Activated CD8-positive, alpha-beta memory T cell treated with anti-CD3 and anti-CD28 coated beads, Interleukin-2, amount 10 ng/mL, durations not matched to agents 7 days and 5 days (primary cell): ENCODE measurements at places on chromosomes 2 and 18. TPM values are rescaled to one million over a fixed set of nuclear protein-coding genes. Genes with fewer than 3 reads are reported as not detected.

DNA sequence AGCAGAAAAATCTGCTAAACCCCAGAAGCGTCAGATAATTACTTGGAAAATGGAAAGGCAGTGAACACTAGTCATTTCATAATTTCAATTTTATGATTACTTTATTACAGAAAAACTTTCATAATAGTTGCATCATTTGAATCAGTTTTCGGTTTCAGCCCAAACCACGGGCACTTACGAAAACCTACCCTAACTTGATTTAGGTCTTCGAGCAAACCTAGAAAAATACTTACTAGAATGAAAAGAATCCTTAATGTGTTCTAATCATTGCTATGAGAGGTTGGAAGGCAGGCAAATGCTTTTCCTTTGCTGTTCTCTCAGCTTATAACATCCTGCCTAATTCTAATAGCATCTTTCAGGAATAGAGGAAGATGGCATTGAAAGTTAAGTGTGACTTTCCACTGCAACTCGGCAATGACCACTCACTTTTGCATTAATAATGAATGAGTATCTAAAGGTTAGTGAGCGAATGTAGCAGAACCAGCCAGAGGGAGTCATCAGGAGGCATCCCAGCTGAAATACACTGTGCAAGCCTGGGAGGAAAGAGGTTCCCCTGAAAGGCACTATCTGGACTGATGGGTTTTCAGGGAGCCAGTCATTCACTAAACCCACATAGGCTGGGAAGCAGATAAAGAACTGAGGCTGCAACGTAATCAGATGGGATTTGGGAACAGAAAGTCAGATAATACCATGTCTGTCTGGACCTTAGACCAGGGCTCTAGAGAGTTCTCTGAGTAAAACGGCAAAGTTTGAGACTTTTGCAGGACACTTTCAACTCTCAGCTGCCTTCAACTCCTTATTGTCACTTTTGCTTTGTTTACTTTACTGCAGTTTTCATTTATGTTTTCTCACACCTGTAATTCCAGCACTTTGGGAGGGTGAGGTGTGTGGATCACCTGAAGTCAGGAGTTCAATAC lies 520.8 kb downstream of the RNF144A start:
- peaks cover 81% of the 10 kb centered on the region for H3K4me1 ChIP-seq
- peaks cover 57% of the 10 kb centered on the region for H3K36me3 ChIP-seq
- H3K27me3 ChIP-seq, result no peaks in the 10 kb centered on the region
- peak; percentile 70 for DNase-seq
- H3K4me3 ChIP-seq, result peak overlapping the region; percentile 57

- peaks cover 24% of the 10 kb centered on the region for H3K27me3 ChIP-seq
- DNase-seq, result no peak
- H3K4me3 ChIP-seq, result no peak overlapping the region
- H3K36me3 ChIP-seq, result no peaks in the 10 kb centered on the region
Measured at GRCh38 chr2:30997979-30998378, 140.3 kb downstream of the GALNT14 start.

- H3K36me3 ChIP-seq, result no peaks in the 10 kb centered on the region
- no peak for DNase-seq
- H3K4me3 ChIP-seq, result no peak overlapping the region
Measured at GRCh38 chr2:172215936-172216335, 113.2 kb upstream of the DLX2 start.

GRCh38 chr18:36576339-36576738 lies 252.5 kb downstream of the TPGS2 start:
- H3K4me3 ChIP-seq, result no peak overlapping the region
- peaks cover 15% of the 10 kb centered on the region for H3K27me3 ChIP-seq
- H3K27ac ChIP-seq, result no peak overlapping the region
- no peaks in the 10 kb centered on the region for H3K4me1 ChIP-seq
- no peaks in the 10 kb centered on the region for H3K36me3 ChIP-seq

- H3K36me3 ChIP-seq, result no peaks in the 10 kb centered on the region
- H3K4me3 ChIP-seq, result no peak overlapping the region
- no peaks in the 10 kb centered on the region for H3K27me3 ChIP-seq
- no peak overlapping the region for H3K27ac ChIP-seq
Measured at GRCh38 chr2:187906021-187906420, 351.8 kb upstream of the TFPI start.

GRCh38 chr2:47298771-47299170 lies 104.2 kb upstream of the MSH2 start:
- H3K36me3 ChIP-seq, result no peaks in the 10 kb centered on the region
- peaks cover 7% of the 10 kb centered on the region for H3K4me1 ChIP-seq
- peaks cover 52% of the 10 kb centered on the region for H3K27me3 ChIP-seq
- no peak overlapping the region for H3K27ac ChIP-seq
- H3K4me3 ChIP-seq, result no peak overlapping the region

GRCh38 chr2:4336864-4337263 lies 633.5 kb downstream of the DCDC2C start:
- no peak overlapping the region for H3K4me3 ChIP-seq
- no peaks in the 10 kb centered on the region for H3K36me3 ChIP-seq
- no peak for DNase-seq
- no peaks in the 10 kb centered on the region for H3K27me3 ChIP-seq
- no peak overlapping the region for H3K27ac ChIP-seq
- no peaks in the 10 kb centered on the region for H3K4me1 ChIP-seq

DNA sequence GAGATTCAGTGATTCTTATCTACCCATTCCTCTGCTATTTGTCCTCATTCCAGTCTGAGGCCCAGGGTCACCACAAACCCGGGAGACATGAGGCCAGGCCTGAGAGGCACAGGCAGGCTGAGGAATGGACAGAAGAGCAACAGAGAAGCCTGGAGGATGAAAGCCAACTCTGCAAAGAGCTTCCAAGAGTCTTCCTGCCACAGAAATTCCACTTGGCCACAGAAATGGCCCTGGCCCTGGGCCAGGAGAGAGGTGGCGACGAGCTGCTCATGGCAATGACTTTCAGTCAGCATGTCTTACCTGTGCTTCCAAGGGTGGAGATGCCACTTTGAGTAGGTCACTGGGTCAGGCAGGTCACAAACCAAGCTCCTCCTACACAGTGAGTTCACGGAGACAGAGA lies 155.3 kb upstream of the PKDCC start:
- H3K4me1 ChIP-seq, result peaks cover 20% of the 10 kb centered on the region
- no peak overlapping the region for H3K4me3 ChIP-seq
- peaks cover 2% of the 10 kb centered on the region for H3K36me3 ChIP-seq
- H3K27me3 ChIP-seq, result peaks cover 75% of the 10 kb centered on the region

GRCh38 chr2:48733067-48733503 lies 22.4 kb downstream of the LHCGR start:
- no peaks in the 10 kb centered on the region for H3K36me3 ChIP-seq
- no peak overlapping the region for H3K27ac ChIP-seq
- no peak overlapping the region for H3K4me3 ChIP-seq
- H3K4me1 ChIP-seq, result no peaks in the 10 kb centered on the region
- DNase-seq, result no peak

DNA sequence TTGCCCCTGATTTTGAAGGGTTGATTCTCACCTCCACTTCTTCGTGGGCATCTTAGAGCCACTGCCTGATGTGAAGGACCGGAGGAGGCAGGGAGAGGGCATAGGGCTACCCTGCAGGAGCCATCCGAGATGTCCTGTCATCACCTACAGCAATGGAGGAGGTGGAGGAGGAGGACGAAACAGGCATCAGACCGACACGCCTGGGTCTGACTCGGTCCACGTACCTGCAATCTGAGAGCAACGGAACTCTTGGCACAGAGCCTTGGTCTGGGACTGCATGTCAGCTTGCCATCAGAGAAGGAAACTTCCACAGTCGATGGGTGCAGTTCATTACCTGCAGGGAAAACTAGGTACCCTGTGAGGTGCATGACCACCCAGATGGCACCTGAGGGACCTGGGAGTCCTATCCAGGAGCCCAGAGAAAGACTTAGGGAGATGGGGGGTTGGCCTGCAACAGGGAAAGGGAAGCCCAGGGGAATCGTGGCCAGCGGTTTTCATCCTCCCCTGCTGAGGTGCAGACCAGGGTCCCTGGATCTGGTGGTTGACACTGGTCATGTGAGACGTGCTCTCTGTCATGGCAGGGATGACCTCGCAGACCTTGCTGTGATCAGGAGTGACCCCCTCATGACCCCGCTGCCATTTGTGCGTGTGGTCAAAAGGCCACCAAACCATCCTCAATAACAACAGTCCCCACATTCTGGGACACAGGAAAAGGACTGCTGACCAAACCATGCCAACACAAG lies 190.8 kb downstream of the SEPTIN10 start:
- no peaks in the 10 kb centered on the region for H3K4me1 ChIP-seq
- no peak overlapping the region for H3K27ac ChIP-seq
- no peaks in the 10 kb centered on the region for H3K36me3 ChIP-seq
- no peak for DNase-seq

GRCh38 chr18:79064228-79064627 lies 5.0 kb upstream of the ATP9B start:
- no peak overlapping the region for H3K4me3 ChIP-seq
- DNase-seq, result no peak
- peaks cover 10% of the 10 kb centered on the region for H3K4me1 ChIP-seq

GRCh38 chr2:199207011-199207410 lies 250.7 kb downstream of the SATB2 start:
- H3K27me3 ChIP-seq, result no peaks in the 10 kb centered on the region
- no peak overlapping the region for H3K4me3 ChIP-seq
- no peak overlapping the region for H3K27ac ChIP-seq

- H3K27me3 ChIP-seq, result peaks cover 34% of the 10 kb centered on the region
- H3K36me3 ChIP-seq, result no peaks in the 10 kb centered on the region
- DNase-seq, result no peak
- H3K4me3 ChIP-seq, result no peak overlapping the region
- no peak overlapping the region for H3K27ac ChIP-seq
Measured at GRCh38 chr2:151161821-151162551, 99.7 kb downstream of the RBM43 start.

- DNase-seq, result no peak
- no peak overlapping the region for H3K27ac ChIP-seq
- H3K4me3 ChIP-seq, result no peak overlapping the region
- no peaks in the 10 kb centered on the region for H3K36me3 ChIP-seq
Measured at GRCh38 chr2:144835634-144836350, 315.9 kb upstream of the ZEB2 start.

GRCh38 chr18:37574113-37574512 lies 8.5 kb upstream of the CELF4 start:
- no peaks in the 10 kb centered on the region for H3K4me1 ChIP-seq
- H3K36me3 ChIP-seq, result no peaks in the 10 kb centered on the region
- H3K27ac ChIP-seq, result no peak overlapping the region

DNA sequence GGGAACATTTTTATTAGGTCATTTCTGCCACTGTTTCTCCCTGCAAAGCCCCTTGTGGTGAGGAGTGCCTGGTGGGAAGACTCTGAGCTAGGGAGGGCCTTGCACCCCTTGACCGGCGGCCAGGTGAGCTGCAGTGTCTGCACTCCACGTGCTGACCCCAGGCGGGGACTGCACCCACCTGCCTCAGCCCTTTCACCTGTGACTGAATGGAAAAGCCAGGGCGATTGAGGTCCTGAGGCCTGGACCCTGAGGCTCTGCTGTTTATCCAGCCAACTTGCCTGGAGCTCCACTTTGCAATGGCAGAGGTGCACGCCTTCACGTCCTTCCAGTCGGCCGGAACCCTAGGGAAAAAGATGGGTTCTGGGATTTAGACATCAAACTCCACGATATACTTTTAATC lies 53.1 kb downstream of the TMEM18 start:
- H3K27ac ChIP-seq, result no peak overlapping the region
- H3K27me3 ChIP-seq, result no peaks in the 10 kb centered on the region
- no peak for DNase-seq
- H3K4me3 ChIP-seq, result no peak overlapping the region
- H3K36me3 ChIP-seq, result no peaks in the 10 kb centered on the region

- no peak for DNase-seq
- no peaks in the 10 kb centered on the region for H3K36me3 ChIP-seq
- H3K4me1 ChIP-seq, result no peaks in the 10 kb centered on the region
- H3K27ac ChIP-seq, result no peak overlapping the region
- H3K27me3 ChIP-seq, result peaks cover 2% of the 10 kb centered on the region
- no peak overlapping the region for H3K4me3 ChIP-seq
Measured at GRCh38 chr2:236061497-236061896, 106.7 kb downstream of the GBX2 start.

- H3K36me3 ChIP-seq, result no peaks in the 10 kb centered on the region
- DNase-seq, result no peak
- H3K27ac ChIP-seq, result no peak overlapping the region
- H3K4me1 ChIP-seq, result no peaks in the 10 kb centered on the region
- no peak overlapping the region for H3K4me3 ChIP-seq
Measured at GRCh38 chr2:224151161-224151560, 112.1 kb upstream of the SERPINE2 start.

DNA sequence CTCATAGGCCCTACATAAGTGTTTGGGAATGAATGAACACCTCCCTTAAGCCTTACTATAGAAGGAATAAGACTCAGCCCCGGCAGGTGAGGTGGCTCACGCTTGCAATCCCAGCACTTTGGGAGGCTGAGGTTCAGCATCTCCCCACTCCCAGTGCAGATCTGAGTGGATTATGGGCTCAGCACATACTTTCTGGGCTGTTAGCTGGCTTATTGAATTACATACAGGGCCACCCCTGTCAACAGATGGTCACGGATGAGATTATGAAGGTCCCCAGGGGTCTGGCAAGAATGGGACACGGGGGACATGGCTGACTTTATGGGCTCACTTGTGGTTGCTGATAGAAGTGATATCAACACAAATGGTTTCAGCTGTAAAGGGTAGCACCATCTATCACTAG lies 322.3 kb downstream of the TSN start:
- no peak for DNase-seq
- H3K27me3 ChIP-seq, result no peaks in the 10 kb centered on the region
- no peak overlapping the region for H3K4me3 ChIP-seq
- no peak overlapping the region for H3K27ac ChIP-seq
- no peaks in the 10 kb centered on the region for H3K4me1 ChIP-seq
- H3K36me3 ChIP-seq, result no peaks in the 10 kb centered on the region

DNA sequence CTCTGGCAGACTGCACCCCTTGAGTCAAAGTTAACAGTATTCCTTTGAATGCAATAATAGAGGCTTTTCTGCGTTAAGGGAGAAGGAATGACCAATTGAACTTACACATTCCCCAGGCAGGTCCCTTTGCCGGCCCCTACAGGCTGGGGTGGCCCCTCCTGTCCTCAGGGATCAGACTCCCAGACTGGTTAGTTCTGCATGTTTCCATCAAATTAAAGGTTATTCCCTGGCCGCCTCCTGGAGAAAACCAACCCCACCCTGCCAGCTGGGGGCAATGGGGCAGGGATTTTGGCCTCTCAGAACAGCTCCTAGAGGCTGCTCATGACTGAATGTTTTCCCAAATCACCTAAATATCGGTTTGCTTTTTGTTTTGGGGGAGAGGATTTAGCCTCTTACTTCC lies 199.6 kb downstream of the MGAT5 start:
- H3K4me3 ChIP-seq, result no peak overlapping the region
- H3K36me3 ChIP-seq, result no peaks in the 10 kb centered on the region
- H3K27me3 ChIP-seq, result no peaks in the 10 kb centered on the region
- peaks cover 3% of the 10 kb centered on the region for H3K4me1 ChIP-seq

GRCh38 chr18:76619261-76619620 lies 124.2 kb upstream of the ZNF516 start:
- H3K4me3 ChIP-seq, result no peak overlapping the region
- H3K27me3 ChIP-seq, result peaks cover 47% of the 10 kb centered on the region
- DNase-seq, result no peak
- H3K27ac ChIP-seq, result no peak overlapping the region
- H3K36me3 ChIP-seq, result no peaks in the 10 kb centered on the region
- peaks cover 10% of the 10 kb centered on the region for H3K4me1 ChIP-seq

The ZC3H6 gene
- total RNA-seq, result 12.1 TPM

The DLX2 gene
- total RNA-seq, result not detected

The PLGLB2 gene
- 0.85 TPM for total RNA-seq

The CABLES1 gene
- total RNA-seq, result 8.6 TPM

The HRH4 gene
- not detected for total RNA-seq
